CD4-positive, alpha-beta T cell treated with Interleukin-15 for 1 hour (primary cell): ENCODE measurements at places on chromosomes 13 and 19.
A peak's percentile ranks its signal among the peaks of the same experiment; 100 is the strongest.

- no peak for DNase-seq
Measured at GRCh38 chr13:79237981-79238380, 168.1 kb downstream of the RBM26 start.

DNA sequence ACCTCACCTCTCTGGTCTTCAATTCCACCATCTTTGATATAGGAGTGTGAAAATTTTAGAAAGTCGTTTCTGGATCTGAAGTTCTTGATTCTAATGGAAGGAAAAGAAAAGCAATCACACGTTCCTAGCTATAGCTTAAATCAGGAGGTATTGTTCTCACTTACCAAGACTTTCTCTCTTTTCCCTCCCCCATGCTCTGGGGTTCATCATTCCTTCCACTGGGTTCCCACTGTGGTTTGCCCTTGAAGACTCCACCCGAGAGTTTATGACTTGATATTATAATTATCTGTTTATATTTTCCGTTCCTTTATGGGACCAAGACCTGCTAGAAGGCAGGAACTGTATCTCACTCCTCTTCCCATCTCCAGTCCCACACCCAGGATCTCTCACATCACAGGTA lies 76.6 kb downstream of the AKAP11 start:
- no peak for DNase-seq

- DNase-seq: peak; percentile 83
Measured at GRCh38 chr19:45515081-45515624, 7.9 kb downstream of the VASP start.

DNA sequence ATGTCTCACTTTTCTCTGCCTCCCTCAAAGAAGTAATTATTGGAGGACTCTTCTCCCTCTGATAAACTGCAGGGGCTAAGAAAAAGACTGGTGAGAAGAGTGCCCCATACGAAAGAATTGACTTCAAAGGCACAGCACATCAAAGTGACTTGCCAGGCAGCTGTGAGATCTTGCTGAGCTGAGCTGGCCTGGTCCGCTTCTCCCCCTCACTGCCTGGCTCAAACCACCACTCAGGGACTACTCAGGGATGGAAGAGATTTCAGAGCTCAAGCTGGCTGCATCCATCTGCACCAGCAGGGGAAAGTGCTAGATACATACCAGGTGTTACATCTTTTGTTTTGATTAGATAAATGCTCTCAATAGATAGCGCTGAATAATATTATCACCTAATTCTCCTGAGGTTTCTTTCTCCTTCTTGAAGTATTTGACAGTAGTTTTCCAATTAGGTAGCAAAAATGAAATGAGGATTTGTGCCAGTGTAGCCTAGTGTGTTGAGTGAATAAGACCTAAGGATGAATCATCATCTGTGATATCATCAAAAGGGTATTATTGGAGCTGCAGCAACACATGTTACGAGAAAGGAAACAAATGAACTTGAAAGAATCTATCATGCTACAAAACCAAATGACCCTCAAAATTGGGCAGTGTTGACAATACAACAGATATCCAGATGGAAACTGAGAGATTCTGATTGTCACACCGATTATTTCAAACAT lies 379.8 kb downstream of the TBC1D4 start:
- no peak for DNase-seq

DNA sequence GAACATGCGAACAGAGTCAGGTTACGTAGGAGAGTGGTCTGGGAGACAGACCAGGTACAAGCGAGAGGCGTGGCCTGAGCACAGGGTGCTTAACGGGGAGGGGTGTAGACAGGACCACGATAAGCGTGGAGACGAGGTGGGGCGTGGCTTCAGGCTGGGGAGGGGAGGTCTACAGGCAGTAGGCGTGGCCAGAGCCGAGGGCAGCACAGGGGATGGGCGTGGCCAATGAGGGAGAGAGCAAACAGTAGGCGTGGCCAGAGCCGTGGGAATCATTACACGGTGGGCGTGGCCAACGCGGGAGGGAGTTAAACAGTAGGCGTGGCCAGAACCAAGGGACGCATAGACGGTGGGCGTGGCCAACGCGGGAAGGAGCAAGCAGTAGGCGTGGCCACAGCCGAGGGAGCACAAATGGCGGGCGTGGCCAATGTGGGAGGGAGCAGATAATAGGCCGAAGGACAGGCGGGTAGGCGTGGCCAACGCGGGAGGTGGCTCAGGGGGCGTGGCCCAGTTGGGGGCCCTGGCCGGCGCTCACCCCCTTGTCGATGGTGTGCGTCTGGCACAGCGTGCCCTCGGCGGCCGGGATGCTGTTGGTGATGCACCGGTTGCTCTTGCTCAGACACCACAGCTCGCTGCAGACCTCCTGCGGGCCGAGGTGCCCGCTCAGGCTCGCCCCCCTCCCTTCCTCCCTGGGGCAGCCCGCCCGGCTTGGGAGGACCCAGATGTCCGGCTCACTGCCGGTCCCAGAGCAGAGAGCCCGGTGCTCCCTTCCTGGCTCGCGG lies 15.2 kb upstream of the MYO1F start:
- peak; percentile 96 for DNase-seq

- DNase-seq: no peak
Measured at GRCh38 chr19:34150558-34150957, 21.7 kb upstream of the LSM14A start.

DNA sequence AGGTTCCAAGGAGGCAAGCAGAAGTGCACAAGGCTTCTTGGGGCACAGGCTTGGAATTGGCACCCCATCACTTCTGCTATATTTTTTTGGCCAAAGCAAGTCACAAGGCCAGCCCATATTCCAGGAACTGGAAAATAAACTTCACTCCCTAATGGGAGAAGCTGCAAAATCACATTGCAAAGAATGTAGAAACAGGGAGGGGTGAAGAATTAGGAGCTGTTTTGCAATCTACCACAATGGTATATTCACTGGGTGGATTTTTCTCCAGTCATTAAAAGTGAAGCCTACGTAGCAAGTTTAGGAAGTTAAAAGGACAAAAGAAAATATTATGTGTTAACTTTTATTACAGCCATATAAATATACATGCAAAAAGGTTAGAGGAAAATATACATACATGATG lies 464.8 kb downstream of the COG6 start:
- DNase-seq: no peak

- no peak for DNase-seq
Measured at GRCh38 chr19:3375221-3376090, 9.1 kb downstream of the NFIC start.

DNA sequence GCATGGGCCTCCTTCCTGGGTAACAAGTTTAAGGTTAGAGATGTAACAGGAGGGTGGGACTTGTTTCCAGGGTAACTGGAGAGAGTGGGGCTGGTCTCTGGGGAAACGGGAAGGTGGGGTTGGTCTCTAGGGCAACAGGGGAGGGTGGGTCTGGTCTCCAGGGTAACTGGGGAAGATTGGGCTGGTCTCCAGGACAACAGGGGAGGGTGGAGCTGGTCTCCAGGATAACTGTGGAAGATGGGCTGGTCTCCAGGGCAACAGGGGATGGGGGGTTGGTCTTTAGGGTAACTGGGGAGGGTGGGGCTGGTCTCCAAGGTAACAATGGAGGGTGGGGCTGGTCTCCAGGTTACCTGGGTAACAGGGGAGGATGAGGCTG lies 36.5 kb downstream of the SPTBN4 start:
- DNase-seq: no peak

- no peak for DNase-seq
Measured at GRCh38 chr19:22421797-22422196, 349 bp downstream of the ZNF98 start.
